ENCODE measurements at places on chromosomes 3 and 15.

DNA sequence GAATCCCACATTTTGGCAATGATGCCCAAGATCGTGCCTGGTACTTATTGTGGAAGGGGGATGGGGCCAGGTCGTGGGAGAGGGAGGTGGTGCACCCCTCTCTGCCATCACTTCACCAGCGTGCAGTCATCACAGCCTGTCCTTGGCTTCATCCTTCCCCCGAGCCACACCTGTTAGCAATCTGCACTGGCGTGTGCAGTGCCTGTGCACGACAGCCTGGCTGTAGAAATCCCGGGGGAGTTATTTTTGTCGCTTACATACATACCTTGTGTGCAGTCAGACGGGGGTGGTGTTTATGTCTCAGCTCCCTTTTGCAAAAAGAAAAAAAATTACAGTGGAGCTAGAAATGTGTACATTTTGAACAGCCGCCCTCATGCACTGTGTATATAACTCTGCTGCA is 216.0 kb downstream of the TLE3 start:
- no peak for DNase-seq

- peak; percentile 81 for DNase-seq
Measured at GRCh38 chr15:29822100-29822683, at the start of gene TJP1. Gene TJP1, minus strand, starts transcription at chr15:29822468. Its CDS starts 440 bp downstream, at chr15:29822028.

- DNase-seq = no peak
Measured at GRCh38 chr3:177195242-177195991, 1.9 kb downstream of the TBL1XR1 start.

GRCh38 chr3:45105855-45106671 is 40.1 kb downstream of the CDCP1 start:
- DNase-seq = no peak

- no peak for DNase-seq
Measured at GRCh38 chr15:79522656-79523055, 90.5 kb downstream of the MINAR1 start.

DNA sequence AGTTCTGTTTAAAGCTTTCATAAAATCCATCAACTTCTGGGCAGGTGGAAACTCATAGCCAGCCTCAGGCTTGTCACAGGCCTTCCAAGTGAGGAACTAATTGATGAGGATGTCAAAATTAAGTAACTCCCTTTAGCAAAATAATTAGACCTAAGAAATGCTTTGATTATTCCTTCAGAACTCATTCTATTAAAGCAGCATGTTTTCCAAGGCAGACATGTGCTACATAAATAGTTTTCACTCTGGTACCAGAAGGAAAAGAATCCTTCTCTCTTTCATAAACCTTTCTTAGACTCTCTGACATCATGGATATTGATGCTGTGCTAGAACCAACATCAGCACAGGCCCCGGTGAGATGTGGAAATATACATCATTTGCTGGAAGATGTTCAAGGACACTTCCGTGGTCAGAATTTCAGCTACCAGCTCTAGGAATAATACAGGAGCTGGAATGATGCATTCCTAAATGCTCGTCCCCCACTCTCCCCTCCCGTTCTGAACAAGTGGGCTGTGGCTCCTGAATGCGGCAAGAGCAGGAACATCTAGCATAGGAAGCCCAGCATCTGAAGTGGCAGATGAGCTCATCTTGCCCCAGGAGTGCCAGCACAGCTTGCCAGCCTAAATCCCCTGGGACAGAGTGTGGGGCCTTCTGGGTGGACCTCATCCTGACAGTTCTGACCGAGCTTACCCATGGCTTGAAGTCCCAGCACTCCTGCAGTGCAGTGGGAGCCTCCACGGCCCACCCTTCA is 82.4 kb downstream of the WWTR1 start:
- no peak for DNase-seq

GRCh38 chr3:188421151-188421821 is 267.3 kb downstream of the LPP start:
- DNase-seq = no peak

- no peak for DNase-seq
Measured at GRCh38 chr3:194804796-194805195, 119.1 kb downstream of the FAM43A start.

DNA sequence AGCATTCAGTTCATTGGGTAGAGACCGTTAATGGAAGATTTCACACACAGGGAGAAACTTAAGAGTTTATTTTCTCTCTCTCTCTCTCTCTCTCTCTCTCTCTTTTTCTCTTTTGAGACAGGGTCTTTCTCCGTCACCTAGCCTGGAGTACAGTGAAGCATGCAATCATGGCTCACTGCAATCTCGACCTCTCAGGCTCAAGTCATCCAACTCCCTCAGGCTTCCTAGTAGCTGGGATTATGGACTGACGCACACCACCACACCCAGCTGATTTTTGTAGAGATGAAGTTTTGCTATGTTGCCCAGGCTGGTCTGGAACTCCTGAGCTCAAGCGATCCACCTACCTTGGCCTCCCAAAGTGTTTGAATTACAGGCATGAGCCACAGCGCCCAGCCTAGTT is 1.6 kb downstream of the WDR72 start:
- DNase-seq = no peak

DNA sequence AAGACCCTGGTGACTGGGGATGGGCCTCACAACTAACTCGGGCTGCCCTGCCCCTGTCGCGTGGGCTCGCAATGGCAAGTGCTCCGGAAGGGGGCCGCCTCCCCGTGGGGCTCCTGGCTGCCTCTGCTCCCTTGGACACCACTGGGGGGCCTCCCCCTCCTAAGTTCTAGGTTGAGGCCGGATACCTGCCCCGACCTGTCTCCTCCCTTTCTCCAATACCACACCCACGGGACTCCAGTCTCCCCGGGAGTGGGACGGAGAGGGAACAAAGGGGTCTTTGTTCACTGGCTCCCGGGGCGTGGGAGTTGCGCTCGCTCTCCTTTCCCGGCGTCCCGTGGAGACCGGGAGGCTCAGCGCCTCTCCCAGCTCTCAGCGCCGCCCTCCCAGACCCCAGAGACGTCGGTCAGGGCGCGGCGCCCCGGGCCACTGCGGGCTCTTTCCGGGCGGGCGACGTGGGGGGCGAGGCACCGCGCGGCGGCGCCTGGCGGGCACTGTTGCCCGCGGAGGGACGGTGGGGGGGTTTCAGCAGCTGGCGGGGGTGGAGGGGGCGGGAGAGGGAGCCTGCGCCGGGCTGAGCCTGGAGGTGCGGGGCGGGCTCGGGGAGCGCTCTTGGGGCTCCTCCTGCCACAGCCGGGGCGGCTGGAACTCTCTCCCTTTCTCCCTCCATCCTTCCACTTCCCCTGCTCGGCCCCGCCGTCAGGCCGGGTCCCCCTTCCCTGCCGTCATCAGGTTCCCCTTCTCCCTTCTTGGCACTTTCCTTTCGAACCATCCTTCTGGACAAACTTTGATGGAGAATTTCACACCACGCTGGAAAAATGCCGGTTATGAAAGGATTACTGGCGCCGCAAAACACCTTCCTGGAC is at the start of gene KCNH8:
KCNH8 (plus strand) TSS at position 606 of the 863 bp plus-strand sequence; CDS start at position 816, 210 bp downstream.
- peak; percentile 70 for DNase-seq
